T1000 (cell line): ENCODE measurements at places on chromosomes 1 and 21.
A peak's percentile ranks its signal among the peaks of the same experiment; 100 is the strongest.

DNA sequence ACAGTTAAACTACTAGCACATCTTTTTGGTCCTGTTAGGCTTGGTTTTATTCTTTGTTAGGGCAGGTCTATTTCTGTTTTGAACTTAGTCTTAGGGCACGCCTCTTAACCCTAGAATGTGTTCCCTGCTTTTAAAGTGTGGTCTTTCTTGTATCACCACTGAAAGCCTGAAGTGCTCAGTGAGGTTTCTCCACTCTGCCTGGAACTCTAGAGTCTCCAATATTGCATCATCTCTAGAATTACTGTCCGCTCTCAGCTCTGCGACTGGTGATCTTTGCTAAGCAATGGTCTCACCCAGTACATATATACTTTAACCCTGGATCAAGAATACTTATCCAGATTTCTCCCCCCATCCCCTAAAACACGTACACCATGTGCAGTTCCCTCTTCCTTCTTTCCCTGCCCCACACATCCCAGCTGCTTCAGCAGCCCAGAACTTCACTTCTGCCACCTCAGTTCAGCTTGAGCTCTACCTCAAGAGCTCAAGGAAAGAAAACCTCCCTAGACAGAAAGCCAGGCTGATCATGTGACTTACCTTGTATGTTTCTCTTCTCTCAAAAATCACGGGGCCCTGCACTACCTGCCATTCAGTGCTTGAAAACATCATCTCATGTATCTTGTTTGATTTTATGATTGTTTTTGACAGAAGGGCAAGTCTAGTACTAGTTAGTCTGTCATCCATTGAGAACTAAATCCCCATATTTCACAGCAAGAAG, 59.9 kb downstream of the TENT5C start:
- DNase-seq, result no peak

- DNase-seq, result no peak
Observed at GRCh38 chr21:45257673-45258341, 29.9 kb downstream of the POFUT2 start.

DNA sequence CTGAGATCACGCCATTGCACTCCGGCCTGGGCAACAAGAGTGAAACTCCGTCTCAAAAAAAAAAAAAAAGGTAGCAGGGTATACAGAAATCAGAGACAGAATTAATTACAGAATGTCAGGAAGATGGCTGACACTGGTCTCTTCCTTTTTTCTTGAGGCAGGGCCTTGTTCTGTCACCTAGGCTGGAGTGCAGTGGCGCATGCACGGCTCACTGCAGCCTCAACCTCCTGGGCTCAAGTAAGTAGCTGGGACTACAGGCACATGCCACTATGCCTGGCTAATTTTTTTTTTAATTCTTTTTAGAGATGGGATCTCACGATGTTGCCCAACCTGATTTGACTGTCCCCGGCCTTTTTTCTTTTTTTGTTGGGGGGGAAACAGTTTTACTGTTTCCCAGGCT, 16.4 kb downstream of the RNU5D-1 start:
- DNase-seq, result no peak

DNA sequence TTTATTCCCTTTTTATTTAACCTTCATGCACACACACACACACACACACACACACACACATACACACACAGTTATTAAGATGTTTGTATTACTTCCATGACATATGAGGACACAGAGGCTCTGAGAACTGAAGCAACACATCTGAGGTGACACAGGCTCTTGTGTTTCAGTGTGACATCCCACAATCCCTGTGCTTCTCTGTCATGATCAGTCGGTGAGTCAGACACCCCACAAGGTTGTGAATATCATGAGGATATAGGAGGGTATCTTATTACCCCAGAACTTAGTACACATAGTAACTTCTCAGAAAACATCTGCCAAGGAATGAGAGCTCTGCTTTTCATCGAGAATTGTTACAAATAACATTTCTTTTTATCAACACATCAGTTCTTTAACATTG, 459.3 kb downstream of the PLPP3 start:
- no peak for DNase-seq

GRCh38 chr1:222334026-222334680, 213.8 kb downstream of the HHIPL2 start:
- DNase-seq, result peak; percentile 20

- no peak for DNase-seq
Observed at GRCh38 chr1:221067721-221068120, 188.5 kb downstream of the HLX start.

GRCh38 chr1:212945056-212945455, 5.3 kb upstream of the VASH2 start:
- no peak for DNase-seq

GRCh38 chr1:36420836-36421317, 23.2 kb upstream of the LSM10 start:
- DNase-seq, result peak; percentile 77

DNA sequence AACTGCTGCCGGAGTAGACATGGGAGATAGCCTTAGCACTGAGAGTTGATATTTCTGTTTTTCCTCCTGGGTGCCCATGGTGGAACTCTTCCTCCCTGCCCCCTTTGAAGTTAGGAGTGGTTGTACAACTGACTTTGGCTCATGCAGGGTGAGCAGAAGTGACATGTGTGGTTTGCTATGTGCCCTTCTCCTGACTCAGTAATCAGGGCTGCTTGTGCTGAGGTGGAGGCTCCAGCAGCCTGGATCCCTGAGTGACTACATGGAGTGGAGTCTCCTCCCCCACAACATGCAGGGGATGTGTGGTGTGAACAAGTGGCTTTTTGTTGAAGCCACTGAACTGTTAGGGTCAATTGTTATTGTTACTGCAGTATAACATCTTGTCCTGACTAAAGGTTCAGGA, 261.6 kb downstream of the CAMTA1 start:
- DNase-seq, result no peak

DNA sequence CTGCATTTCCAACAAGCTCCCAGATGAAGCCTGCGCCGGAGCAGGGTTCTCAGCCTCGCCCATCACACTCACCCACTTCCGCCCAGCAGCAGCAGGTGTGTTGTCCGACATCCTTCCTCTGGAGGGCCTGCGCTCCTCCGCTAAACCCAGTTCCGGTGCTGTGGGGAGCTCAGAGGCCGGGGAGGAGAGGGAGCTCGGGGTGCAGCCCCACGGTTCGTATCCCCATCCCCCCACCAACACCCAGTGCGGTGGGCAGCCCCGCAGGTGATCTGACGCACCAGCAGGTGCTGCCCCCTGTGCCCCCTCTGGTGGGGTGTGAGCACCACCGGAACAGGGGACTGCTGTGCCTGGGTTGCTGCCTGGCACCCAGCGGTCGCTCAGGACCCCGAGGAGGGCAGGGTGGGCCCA, 3.4 kb upstream of the PEX10 start:
- no peak for DNase-seq

GRCh38 chr1:180926164-180926981, 13.7 kb downstream of the KIAA1614 start:
- no peak for DNase-seq

- no peak for DNase-seq
Observed at GRCh38 chr1:161725908-161726472, 4.6 kb downstream of the FCRLB start.

DNA sequence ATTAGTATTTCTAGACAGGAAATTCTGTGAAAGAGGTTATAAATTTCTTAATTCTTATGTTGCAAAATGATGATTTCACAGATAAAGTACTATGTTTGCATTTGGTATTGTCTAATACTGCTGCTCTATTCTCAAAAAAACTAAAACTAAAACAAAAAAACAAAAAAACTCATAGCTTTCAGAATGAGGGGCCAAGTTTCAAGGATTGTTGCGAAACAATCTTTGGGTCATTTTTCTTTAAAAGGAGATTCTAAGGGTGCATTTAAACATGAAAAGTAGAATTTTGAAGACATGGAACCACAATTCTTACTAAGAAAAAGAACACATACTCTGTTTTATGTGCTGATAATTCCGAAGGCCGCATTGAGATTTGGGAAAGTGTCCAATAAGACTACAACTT, 645.1 kb downstream of the ADGRL2 start:
- DNase-seq, result no peak

DNA sequence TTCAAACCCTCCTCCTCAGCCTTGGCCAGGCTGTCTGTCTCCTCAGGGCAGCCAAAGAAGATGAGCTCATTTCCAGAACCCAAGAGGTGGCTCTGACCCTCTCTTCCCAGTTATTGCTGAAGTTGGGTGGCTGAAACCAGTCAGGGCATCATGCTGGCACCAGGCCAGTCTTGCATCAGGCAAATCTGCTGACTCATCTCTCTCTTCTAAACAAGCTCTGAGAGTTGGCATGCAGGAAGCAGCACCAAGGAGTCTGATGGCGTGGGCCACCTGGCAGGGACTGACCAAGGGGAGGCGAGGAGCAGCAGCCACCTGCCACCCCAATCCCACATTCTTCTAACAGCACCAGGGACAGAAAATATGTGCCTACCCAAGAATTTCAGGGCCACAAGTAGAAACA, 104.8 kb upstream of the ATP1A1 start:
- peak; percentile 3 for DNase-seq

DNA sequence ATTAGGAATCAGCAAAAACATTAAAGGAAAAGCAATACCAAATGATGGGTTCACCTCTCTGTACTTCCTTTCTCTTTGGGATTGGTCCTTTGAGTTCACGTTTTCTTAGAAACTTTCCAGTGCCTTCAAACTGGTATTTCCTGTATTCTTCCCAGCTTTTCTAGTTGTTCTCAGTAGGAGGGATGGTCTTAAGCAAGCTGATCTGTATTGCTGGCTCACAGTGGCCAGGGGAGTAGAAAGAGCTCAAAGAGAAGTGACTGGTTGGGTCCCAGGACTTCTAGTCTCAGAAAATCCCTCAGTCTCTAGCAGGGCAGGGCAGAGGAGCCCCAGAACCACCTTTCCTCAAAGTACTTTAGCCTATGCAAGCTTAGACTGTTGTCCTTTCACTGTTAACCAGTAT, 10.1 kb upstream of the USP24 start:
- no peak for DNase-seq

DNA sequence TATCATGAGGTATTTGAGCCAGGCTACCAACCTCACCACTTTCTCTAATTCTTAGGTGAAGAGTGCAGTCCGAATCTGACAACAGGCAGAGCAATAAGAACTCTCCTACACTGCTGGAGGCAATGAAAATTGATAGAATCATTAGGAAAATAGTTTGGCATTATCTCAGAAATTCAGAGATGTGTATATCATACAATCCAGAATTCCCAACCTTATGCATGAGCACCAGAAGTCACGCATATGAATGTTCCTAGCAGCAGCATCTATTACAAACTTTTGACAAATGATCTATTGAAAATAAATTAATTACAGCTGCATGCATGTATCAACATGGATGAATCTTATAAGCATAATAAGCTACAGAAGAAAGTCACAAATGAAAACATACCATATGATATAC, 176.9 kb upstream of the CAMK1G start:
- no peak for DNase-seq

GRCh38 chr1:238487931-238488330, 597.2 kb upstream of the ZP4 start:
- DNase-seq, result no peak

- DNase-seq, result no peak
Observed at GRCh38 chr1:147840909-147841308, 61.7 kb upstream of the GJA8 start.

DNA sequence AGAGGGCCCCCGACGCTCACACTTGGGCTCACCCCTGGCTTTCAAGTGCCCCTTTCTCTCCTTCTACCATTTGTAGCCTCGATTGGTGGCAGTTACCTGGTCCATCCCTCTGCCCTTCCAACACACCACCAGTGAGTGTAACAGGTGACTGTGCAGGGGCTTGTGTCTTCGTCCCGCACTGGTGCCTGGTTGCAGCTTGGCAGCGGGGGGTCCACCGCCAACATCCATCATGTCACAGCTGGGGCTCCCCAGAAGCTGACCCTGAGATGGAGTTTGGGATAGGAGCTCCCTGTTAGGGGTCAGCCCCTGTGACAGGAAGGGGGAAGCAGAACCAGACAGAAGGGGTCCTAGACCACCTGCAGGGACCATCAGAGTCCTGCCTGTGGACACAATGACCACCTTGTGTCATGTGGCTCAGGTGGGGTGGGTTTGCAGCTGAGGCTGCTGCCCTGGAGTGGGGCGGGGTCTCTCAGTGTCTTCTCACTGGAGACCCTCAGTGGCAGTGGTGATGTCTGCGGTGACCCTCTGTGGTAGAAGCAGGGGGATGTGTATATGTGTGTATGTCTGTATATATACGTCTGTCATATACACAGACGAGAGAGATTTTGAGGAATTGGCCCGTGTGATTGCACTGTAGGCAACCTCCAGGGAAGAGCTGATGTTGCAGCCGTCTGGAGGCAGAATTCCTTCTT, 3.6 kb upstream of the CALML6 start:
- no peak for DNase-seq

- DNase-seq, result no peak
Observed at GRCh38 chr1:151175863-151176262, at the start of gene TMOD4. Gene TMOD4, minus strand, starts transcription at chr1:151175981. Its CDS starts 1,106 bp downstream, at chr1:151174875.

DNA sequence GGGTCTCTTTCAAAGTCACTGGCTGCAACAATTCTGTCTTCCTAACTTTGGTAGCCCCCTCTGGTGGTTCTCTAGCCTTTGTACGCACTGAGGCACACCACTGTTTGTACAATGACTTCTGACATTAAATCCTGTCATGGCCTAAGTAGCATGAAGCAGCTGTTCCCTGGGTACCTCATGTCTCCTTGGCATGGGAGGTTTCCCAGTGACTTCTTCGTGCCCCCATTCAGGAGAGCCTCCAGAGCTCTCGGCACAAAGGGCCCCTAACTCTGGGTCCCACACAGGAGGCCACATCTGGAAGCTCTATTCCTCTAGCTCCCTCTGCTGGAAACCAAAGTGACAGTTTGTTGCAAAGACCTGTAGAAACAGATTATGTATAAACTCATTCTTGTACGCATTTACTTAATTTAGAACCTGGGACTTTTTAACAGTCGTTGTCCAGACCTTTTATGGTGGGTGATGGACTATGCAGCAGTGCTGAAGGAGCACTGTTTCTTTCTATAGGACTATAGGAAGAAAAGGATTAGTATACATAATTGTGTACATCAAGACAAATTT, 13.4 kb downstream of the SWT1 start:
- no peak for DNase-seq

GRCh38 chr1:26078286-26079177, 11.1 kb upstream of the TRIM63 start:
- no peak for DNase-seq

- DNase-seq, result no peak
Observed at GRCh38 chr21:37165586-37165985, 92.5 kb downstream of the TTC3 start.

- DNase-seq, result no peak
Observed at GRCh38 chr1:154730259-154730658, 122.3 kb upstream of the ADAR start.

DNA sequence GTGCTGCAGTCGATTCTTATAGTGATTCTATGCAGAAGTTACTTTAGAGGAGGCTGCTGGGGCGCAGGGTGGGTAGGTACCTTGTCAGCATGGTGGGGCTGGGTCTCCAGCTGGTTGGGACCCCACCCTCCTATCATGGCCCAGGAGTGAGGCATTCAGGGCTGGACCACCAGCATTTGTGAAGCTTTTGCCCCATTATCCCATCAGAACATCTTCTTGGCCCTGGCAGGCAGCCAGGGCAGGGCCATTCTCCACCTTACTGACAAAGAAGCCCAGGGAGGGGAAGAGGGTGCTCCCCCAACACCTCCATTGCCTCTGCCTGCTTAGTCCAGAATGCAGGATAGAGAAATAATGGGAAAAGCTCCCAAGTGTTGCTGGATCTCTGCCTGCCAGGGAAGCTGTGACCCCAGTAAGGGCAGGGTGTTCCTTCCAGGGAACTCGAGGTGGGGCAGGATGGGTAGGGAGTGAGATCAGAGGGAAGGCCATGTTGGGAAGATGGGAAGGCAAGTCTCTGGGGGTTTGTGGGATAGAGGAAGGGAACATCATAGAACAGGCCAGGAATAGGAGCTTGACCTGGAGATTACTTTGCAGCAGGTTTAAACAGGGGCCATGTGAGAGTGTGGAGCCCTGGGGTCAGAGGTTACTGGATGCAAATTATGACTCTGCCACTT, 16.2 kb upstream of the SLC2A1 start:
- no peak for DNase-seq

- DNase-seq, result no peak
Observed at GRCh38 chr1:48263041-48263440, 40.5 kb downstream of the SLC5A9 start.
